ENCODE measurements at places on chromosomes 1 and 21. TPM values are rescaled to one million over a fixed set of nuclear protein-coding genes. Genes with fewer than 3 reads are reported as not detected.
A peak's percentile ranks its signal among the peaks of the same experiment; 100 is the strongest.

The HLX gene
- total RNA-seq: 4.3 TPM

DNA sequence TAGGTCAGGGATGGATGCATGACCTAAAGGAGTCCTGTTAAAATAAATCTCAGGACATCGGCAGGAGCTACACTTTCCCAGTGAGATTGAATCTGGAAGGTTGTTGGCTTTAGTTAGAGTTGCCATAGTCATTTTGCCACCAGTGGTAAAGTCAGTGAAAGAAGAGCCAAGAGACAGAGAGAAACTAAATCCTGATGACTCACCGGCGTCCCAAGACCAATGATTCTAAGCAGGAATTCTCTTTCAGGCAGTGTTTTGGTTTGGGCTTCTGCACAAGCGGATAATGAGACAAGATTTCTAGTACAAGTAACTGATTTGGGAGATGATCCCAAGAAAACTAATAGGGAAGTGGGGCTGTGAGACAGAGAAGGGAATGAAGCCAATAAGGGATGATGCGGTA is 88.8 kb upstream of the ETS2 start:
- peak; percentile 12 for DNase-seq

The ATP1A4 gene
- not detected for total RNA-seq

DNA sequence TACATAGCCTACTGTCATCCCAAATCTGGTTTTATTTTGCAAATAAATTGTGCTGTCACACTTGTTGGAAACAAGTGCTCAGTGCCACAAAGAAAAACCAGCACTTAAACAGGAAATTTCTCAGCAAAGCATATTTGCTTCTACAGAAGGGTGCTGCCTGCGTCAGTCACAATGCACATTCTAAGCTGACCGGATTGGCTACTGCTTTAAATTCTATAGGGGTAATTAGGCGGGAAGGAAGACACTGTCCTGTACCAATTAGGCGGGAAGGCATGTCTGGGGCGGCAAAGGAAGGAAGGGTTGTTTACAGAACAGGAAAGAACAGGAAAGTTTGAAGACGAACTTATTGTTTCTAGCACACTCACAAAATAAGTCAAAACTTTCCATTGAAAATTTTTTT is 2.8 kb downstream of the IFI16 start:
- peak; percentile 24 for DNase-seq

DNA sequence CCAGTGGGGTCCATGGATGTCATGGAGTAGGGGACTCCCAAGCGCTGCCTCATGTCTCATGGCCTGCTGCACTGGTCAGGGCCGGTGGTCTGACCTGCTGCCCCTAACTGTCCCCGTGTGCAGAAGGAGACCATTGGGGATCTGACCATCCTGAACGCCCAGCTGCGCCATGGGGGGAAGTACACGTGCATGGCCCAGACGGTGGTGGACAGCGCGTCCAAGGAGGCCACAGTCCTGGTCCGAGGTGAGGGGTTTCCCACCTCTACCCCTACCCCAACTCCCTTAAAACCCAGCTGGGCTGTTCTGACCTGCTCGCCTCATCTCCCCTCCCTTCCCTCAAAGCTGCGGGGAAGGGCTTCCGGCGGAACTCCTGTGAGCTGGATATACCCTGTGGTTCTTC is 18.6 kb downstream of the TMEM81 start:
- no peak for DNase-seq

GRCh38 chr1:11358984-11359383 is 86.0 kb downstream of the UBIAD1 start:
- DNase-seq: no peak

The DMBX1 gene
- not detected for total RNA-seq

GRCh38 chr1:70509996-70510876 is 99.2 kb downstream of the CTH start:
- peak; percentile 95 for DNase-seq

The KIF17 gene
- 4.5 TPM for total RNA-seq

The KRTAP19-5 gene
- total RNA-seq: not detected

DNA sequence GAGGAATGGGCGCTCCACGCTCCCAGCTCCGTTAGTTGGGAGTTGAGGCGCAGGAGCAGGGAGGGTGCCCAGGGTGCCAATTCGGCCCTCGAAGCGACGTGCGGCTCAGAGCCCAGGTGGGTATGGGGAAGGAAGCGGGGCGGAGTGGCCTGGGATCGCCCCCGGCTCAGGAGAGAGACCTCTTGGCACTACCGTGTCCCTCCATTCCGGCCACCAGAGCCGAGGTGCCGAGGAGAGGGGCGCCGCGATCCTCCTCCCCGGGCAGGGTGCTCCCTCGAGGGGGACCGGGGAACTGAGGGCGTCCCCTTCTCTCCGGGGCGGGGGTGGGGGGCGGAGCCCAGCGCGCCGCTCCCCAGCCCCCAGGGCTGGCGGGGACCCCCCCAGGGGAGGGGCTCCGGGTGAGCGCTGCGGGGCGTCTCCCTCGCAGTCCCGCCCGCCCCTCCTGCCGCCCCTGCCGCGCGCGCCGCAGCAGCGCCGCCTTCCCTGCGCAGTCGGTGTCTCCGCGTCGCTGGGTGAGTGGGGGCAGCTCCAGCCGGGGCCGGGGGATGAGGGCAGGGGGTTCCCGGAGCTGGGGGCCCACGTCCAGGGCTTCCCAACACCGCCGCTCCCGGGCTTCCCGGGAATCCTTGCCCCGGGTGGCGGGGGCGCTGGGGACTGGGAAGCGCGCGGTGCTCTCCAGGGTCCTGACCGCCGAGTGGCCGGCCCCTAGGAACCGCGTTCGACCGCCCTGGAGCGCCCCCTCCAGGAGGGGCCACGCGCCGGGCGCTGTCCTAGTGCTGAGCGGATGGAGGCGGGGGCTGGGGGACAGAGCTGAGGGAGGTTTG is at the start of gene HPCA:
HPCA (plus strand) TSS at position 488 of the 824 bp plus-strand sequence. CDS start 2,408 bp downstream, outside the sequence.
- DNase-seq: peak; percentile 48

GRCh38 chr1:177824508-177824982 is 145.3 kb downstream of the SEC16B start:
- DNase-seq: no peak

DNA sequence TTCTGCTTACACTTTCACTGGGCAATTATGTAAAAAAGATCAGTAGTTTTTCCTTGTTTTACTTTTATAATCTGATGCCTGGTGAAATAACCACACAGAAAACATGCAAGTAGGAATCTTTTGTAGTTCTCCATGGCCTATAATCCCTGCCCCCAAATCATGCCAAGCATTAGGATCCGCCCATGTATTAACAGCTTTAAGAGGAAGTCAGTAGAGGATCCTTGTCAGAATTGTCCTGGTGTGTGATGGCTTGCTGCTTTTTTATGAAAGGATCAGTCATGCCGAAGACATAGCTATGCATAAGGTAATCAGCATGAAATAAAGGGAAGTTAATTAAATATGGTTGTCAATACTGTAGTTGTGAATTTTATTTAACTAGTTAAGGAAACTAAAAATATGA is 20.0 kb downstream of the ADGRL2 start:
- DNase-seq: no peak

DNA sequence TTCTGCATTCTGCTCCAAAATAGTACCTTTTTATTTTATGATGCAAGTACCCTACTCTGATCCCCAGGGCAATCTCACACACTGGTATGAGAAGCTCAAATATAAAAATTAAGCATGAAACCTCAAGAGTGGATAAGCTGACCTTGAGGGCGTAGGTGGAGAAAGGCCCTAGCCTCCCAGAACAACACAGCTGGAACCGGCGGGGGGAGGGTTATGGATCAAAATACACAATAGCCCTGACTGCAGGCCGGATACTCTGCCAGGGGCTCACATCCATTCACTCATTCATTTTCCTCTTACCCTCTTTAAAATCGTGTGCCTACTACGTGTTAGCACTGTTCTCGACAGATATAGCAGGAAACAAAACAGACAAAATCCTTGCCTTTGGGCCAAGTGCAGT is 32.8 kb upstream of the ECE1 start:
- DNase-seq: no peak

DNA sequence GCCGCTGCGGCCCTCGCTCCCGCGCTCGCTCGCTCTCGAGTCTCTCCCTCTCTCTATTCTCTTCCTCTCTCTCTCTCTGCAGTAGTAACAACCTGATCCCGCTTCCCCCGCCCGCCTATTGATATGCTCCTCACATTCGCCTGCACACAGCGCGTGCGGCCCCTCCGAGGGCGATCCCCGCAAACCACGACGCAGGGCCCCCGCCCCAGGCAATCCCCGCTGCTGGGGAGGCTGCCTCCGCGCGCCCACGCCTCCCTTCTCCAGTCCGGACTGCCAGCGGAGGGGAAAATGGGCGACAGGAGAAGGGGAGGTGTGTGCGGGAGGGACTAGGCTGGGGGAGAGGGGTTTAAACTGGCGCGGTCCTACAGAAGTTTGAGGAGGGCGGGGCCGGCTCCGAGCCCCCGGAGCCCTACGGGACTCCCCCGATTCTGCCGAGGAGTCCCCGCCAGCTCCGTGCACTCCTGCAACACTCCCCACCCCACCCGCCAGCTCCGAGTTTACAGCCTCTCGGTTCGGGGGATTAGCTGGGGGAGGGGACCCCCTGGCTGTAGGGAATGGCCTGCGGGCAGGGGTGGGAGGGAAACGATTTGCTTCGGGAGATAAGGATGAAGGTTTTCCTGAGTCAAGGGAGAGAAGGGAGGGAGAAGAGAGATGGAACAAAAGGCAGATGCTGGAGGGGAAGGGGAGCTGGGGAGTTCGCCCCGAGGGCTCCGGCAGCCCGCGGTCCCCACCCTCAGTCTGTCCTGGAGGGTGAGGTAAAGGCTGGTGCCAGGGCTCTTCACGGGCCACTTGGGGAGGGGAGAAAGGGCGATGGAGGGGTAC is 66.6 kb downstream of the SYT2 start:
- no peak for DNase-seq

- DNase-seq: peak; percentile 55
Observed at GRCh38 chr1:168000656-168001055, 63.8 kb upstream of the MPC2 start.

DNA sequence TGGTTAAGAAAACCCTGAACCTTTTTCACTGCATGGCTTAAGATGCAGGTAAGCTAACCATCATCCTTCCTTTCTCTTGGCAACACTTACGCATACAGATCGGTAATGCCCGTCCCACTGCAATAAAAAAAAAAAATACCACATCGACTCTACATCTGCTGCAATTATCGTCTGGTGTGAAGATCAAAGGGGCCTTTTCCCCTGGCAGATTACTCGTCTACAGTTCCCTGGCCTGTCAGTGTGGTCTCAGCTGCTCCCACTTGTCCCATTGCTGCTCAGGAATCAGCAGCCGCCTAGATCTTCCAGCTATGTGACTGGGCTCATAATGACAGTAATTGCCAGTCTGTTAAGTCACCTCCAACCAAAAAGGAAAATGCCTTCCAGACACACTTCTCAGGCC is 133.1 kb downstream of the SETD4 start:
- DNase-seq: no peak

DNA sequence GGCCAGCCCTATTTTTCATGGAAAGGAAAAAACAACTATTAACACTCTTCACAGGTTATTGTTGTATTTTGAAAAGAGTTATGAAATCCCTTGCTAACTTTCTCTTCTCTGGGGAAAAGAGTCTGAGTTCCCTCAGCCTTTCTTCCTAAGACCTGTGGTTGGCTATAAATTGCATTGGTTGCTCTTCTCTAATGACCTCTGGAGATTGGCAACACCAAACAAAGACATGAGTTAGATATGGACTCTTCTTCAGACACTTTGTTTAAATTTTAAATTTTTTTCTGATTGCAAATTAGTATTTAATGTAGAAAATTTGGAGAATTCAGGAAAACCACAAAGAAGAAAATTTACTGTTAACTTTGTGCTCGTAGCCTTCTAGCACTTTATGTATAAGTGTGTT is 275.7 kb downstream of the PBX1 start:
- DNase-seq: peak; percentile 40

GRCh38 chr1:89201106-89201794 is 2.5 kb upstream of the GBP4 start:
- DNase-seq: no peak

- DNase-seq: peak; percentile 35
Observed at GRCh38 chr1:151367658-151368392, 4.7 kb downstream of the SELENBP1 start.

DNA sequence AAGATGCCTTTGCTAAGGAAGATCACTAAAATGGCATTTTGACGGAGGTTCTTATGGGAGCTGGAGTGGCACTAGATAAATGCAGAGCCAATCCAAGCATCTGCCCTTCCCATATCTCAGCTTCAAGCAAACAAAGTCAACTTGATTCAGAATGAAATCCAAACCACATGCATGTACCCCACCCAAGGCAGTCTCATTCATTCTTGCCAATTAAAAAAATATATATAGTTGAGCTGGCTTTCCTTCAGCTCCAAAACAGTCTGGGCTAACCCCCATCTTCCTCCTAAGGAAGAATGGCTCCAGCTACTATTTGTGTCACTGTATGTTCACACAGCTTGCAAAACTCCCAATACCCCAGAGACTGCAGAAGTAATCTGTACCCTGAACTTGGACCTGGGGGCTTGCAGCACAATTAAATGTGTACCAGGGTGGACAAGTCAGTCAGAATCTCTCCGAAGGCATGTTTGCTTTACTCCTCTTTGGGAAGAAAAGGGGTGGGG is 35.4 kb downstream of the GPR3 start:
- no peak for DNase-seq

Data from IMR-90 (cell line).